ENCODE measurements at places on chromosomes 7 and 10. TPM values are rescaled to one million over a fixed set of nuclear protein-coding genes. Genes with fewer than 3 reads are reported as not detected.

GRCh38 chr10:82543631-82544030 is 668.6 kb downstream of the NRG3 start:
- DNase-seq = no peak

- no peak for DNase-seq
Measured at GRCh38 chr10:34791947-34792346, 23.1 kb downstream of the PARD3 start.

DNA sequence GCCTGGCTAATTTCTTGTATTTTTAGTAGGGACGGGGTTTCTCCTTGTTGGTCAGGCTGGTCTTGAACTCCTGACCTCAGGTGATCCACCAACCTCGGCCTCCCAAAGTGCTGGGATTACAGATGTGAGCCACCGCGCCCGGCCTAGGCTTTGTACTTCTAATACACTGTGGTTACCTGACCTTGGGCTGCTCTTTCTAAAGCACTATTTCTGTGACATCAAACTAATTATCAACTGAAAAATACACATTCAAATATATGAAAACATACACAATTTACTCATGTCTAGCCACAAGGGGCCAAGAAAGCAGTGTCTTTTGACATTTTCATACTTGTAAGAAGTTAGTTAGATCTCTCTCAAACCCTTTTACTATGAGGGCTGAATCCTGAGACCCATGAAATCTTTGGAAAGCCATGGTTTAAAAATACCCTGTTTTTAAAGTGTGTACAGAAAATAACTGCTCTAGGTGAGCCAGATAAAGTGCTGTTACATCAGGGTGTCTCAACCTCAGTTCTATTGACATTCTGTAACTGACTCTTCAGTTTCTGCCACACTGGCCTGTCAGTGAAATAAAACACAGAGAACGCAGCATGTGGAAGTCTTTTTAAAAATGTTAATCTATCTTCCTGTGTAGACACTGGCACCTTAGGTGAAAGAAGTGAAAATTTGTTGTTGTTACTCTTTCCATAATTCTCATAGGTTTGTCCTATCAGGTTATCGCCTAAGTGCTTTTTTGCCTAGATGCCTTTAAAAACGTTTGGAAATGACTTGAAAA is 58.8 kb downstream of the CREM start:
- DNase-seq = no peak

GRCh38 chr7:141533149-141533949 is 17.9 kb upstream of the AGK start:
- DNase-seq = peak; percentile 36

GRCh38 chr7:101319401-101319800 is 2.2 kb downstream of the IFT22 start:
- no peak for DNase-seq

GRCh38 chr10:85967594-85967993 is 399.0 kb downstream of the GRID1 start:
- no peak for DNase-seq

GRCh38 chr10:7944215-7944480 is 110.3 kb upstream of the GATA3 start:
- DNase-seq = no peak

- no peak for DNase-seq
Measured at GRCh38 chr10:129365767-129366402, 101.2 kb upstream of the MGMT start.

DNA sequence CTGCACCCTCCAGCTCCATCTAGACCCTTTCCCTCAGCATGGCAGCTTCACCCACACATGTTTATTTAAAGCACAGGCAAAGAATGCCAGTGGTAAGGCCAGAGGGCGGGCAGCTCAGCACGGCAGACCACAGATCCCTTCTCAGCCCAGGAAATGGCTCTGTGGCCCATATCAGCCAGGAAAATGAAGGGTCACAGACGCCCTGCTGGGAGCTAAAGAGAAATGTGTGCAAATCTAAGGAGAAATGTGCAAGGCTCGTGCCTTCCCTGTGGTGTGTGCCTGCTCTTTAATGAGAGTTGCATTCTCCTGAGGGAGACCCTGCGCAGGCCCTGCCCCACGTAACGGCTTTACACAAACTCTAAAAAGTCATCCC is 23.0 kb downstream of the PTPRN2 start:
- no peak for DNase-seq

DNA sequence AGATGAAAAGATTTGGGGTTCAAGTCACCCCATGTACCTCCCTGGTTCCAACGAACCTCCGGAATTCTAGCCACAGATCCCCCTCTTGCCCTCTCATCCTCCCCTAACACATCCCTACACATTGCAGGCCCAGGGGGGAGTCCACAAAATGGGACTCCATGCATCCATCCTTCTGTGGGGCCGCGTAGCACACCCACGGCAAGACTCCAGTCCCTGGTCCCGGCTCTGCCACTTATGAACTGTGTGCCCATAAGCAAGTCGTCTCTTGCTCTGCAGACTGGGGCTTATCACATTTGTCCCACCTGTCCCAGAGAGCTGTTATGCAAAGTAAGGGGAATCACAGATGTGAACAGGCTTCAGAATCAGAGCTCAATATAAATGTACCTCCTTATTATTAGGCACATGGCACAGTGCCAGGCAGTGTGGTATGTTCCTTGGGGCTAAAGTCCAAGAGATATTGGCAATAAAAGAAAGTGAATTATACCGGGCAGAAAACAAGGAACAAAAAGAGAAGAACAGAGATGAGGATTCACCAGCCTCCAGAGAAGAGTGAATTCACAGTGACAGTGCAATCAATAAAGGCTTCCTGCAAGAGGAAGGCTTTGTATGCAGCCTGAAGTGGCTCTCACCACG is 73.9 kb downstream of the KCNMA1 start:
- DNase-seq = no peak

DNA sequence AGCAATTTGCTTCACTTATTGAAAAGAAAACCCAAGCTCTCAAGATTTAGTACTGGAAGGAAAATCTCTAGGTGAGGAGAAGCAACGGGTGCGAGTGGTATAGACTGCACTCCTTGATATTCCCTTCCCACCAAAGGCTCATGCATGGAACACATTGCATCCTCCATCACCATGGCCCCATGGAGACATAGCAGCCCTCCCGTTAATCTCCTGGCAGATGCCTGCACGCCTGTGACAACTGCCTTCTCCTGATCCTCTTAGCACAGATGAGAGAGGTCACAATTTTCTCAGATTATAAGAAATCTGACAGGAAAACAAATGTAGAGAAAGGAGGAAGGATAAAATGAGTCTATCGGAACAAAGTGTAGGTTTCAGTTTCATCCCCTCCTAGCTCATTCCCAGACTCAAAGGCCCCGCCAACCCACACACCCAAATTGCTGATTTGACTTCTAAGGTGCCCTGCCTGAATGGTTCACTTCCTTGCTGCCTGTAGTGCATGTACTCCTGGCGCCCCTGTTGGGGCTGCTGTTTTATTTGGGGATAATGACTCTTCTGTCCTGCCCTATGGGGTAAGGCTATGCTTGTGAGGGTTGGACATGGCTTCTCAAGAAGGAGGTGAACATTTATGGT is 50.0 kb downstream of the PLXNA4 start:
- no peak for DNase-seq

DNA sequence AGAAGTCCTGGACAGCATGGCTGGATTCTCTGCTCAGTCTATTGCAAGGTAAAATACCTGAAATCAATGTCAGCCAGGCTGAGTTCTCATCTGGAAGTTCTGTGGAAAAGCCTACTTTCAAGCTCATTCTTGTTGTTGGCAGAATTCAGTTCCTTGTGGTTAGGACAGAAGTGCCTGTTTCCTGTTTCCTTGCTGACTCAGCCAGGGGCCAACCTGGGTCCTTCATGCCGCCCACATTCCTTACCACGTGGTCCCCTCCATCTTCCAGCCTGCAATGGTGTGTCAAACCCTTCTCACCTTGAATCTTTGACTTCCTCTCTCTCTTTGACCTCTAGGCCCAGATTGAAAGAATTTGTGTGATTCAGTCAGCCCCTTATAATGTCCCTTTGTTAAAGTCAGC is 197.1 kb upstream of the STK17A start:
- DNase-seq = no peak

DNA sequence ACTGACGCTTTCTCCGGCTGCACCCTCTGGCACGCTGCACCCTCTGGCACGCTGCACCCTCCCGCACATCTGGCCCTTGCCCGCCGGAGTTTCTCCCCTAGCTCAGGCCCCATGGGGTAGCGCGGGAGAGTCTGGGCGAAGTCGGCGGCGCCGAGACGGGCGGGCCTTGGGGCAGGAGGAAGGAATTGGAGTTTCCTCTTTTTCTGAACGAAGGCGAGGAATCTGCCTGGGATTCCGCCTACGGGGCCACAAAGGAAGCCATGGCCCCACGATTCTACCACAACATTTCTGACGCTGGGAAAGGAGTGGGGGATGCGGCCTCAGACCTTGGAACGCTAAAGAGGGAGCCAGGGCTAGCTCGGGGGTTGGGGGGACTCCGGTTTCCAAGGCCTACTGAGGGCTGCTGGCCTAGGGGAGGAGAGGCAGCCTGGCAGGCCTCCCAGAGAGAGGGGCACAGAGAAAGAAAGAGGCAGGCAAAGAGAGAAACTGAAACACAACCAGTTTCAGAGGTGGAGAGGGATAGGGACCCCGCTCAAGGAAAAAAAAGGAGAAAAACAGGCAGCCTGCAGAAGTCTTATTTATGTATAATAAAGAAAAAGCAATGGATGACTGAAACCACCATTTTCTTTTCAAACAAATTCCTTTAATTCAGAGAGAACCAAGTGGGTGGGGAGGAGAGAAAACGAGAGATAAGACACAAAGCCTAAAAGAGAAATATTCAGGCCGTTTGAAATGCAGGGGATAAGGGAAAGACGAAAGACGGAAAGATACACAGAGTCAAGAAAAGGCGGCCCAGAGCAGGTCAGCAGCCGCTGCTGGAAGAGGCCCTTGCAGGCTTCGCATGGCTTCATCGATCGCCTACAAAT is 4.3 kb downstream of the TLX1 start:
- DNase-seq = no peak

- DNase-seq = peak; percentile 31
Measured at GRCh38 chr7:131302876-131303707, 24.6 kb upstream of the MKLN1 start.

- DNase-seq = peak; percentile 13
Measured at GRCh38 chr10:114103284-114103683, 59.6 kb downstream of the ADRB1 start.

- DNase-seq = no peak
Measured at GRCh38 chr10:76998451-76998850, 639.2 kb downstream of the KCNMA1 start.

DNA sequence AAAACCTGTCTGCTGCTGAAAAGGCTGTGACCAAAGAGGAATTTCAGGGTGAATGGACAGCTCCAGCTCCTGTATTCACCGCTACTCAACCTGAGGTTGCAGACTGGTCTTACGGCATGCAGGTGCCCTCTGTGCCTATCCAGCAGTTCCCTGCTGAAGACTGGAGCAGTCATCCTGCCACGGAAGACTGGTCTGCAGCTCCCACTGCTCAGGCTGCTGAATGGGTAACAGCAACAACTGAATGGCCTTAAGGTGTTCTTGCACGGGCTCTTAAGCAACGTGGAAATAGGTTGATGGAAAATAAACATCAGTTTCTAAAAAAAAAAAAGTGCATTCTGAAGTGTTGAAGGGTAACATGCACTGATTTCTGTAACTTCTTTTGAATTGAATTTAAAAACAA is 82.3 kb downstream of the DAGLB start:
- DNase-seq = no peak

GRCh38 chr10:74514322-74514721 is 312.1 kb upstream of the KAT6B start:
- no peak for DNase-seq

GCC1 gene
- 12.6 TPM for total RNA-seq

RTKN2 gene
- 7.5 TPM for total RNA-seq

MBL2 gene
- not detected for total RNA-seq

HOXA7 gene
- not detected for total RNA-seq

CRTAC1 gene
- 11.2 TPM for total RNA-seq

ZNF398 gene
- total RNA-seq = 25.7 TPM

DMBT1 gene
- 0.16 TPM for total RNA-seq

ECHDC3 gene
- total RNA-seq = 5.6 TPM

UNC5B gene
- 3.9 TPM for total RNA-seq

KIAA1217 gene
- 5.9 TPM for total RNA-seq

GNGT1 gene
- total RNA-seq = not detected
